C1 segment of cervical spinal cord (tissue), 14 donors: ENCODE measurements at places on chromosomes 12 and 14.

DNA sequence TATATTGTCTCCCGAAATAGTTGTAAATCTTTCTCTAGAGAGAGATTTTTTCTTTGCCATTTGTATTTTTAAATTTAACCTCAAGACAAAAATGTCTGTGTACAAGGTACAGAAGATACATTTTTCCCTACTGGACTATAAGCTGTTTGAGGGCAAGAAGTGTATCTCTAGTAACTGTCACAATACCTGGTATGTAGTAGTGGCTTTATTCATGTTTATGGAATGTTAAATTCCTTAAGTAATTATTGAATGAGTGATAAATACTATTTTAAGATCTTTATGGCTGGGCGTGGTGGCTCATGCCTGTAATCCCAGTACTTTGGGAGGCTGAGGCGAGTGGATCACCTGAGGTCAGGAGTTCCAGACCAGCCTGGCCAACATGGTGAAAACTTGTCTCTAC is 24.4 kb upstream of the CDK17 start:
- no peak for DNase-seq

- peak; percentile 67 for DNase-seq
These were observed 415.4 kb downstream of the ZFP36L1 start for GRCh38 chr14:68377459-68377858.

DNA sequence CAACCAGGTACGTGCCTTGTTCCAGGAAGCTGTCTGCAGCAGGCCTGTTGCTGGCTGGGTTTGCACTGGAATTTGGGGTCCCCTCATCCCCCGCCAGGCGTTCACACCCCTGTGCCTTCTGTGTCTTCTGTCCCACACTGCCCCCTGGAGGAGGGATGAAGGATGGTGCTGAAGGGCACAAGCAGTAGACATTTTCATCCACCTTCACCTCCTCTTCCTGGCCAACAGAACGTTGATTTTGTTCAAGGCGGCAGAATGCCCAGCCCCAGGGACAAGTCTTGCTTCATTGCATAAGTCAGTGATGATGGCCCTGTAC is 122.1 kb downstream of the CALM1 start:
- no peak for DNase-seq

- no peak for DNase-seq
These were observed 42.0 kb upstream of the ETV6 start for GRCh38 chr12:11607313-11608081.

DNA sequence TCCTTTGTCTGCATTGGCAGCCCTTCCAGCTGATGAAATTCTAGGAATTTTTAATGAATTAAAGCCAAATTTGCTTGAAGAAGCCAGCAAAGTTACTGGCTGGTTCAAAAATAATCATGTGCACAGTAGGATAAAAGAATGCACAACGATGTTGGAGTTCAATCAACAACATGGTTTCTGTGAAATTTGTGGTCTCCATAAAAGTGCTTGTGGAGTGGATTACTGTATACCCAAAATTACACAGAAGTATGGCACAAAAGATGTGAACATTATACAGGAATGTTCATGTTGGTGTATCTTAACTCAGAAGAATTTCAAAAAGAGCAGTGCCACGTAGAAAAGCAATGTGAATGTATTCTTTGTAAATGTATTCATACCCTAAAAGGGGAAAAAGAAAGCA is 105.0 kb upstream of the METAP2 start:
- DNase-seq, result no peak

DNA sequence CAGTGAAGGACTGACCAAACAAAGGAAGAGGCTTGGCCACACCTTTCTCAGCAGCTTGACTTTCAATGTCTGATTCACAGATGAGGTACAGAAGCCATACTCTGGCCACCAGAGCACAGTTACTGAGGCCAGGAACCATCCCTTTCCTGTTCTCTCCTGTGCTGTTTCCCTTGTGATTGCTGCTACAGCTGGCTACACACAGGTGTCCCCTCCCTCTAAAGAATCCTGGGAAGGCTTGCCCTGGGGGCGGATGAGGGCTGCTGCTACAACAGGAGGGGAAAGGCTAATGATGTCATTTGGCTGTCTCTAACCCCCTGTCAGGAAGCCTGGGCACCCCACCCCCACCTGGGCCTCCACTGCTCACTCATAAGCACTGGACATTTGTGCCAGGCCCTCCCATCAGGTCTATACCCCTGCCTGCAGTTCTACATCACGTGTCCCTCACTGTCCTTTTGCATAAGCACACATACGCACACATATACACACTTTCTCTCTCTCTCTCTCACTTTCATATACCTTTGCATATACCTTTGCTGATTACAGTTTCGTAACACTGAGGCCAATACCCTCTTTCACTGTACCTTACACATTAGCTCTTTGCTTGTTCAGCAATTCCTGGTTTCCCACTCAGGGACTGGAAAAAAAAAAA is 41.4 kb downstream of the PRPF40B start:
- no peak for DNase-seq

GRCh38 chr12:126545411-126545810 is 1480.2 kb downstream of the AACS start:
- no peak for DNase-seq

DNA sequence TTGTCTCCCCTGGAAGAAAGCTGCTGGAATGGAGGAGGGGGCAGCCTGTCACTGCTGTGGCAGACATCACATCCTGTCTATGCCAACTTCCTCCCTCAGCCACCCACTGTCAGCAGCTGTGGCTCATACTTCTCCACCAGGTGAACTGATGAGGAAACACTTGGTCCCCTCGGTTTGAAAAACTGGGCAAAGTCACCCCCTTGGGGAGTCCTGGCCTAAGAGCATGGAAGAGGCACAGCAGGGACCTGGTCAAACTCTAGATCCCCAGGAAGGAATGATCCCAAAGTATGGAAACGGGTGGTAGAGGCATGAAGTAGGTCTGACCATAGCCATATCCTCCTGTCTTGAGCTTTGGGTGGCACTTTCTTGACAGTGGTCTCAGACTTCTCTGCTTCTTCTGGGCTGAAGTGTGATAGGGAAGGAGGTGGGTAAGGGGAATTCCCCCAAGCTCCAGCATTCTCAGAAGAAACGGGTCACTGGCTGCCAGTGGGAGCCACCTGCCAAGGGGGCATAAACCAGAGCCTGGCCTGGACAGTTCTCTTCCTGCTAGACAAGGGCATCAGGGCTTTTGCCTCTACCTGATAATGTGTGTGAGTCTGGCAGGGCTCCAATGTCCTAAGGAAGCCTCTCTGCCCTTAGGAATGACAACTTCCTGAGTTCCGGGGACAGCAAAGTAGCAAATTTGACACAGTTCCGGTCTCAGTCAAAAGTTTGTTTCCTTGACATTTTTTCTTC is 36.0 kb downstream of the FMNL3 start:
- DNase-seq, result no peak

DNA sequence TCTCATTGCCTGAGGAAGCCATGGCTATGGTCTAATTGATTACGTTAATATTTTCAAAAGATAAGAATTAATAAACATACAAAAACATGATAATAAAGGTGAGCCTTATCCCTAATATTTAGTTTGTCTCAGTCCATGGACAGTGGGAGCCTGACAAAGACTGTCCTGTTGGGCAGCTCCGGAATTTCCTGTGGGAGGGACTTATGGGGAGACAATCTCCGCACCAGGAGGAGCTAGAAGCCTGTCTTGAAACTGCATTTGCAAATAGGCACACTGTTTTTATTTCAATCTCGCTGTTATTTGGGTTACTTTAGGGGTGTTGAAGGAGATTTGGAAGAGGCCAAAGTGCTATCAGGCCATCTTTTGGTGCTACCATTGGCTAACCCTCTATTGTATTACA is 50.8 kb upstream of the ZDHHC17 start:
- DNase-seq, result no peak

GRCh38 chr14:78611796-78612571 is 441.8 kb downstream of the NRXN3 start:
- no peak for DNase-seq

GRCh38 chr14:100755649-100756048 is 29.0 kb downstream of the DLK1 start:
- no peak for DNase-seq

DNA sequence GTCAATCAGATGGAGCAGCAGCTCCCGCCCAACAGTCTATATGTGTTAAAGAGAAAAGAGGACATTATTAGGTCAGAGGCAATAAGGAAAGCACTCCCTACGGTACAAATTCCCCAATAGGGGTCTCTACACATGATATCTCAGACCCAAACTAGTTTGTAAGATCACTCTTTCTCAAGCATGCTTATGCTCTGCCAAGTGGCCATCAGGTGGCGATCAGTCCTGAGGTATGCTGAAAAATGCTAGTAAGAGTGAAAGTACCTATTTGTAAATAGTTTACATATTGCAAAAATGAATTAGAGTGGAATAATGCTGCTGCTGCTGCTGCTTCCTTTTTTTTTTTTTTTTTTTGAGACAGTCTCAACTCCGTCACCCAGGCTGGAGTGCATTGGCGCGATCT is 61.0 kb downstream of the CPM start:
- no peak for DNase-seq

DNA sequence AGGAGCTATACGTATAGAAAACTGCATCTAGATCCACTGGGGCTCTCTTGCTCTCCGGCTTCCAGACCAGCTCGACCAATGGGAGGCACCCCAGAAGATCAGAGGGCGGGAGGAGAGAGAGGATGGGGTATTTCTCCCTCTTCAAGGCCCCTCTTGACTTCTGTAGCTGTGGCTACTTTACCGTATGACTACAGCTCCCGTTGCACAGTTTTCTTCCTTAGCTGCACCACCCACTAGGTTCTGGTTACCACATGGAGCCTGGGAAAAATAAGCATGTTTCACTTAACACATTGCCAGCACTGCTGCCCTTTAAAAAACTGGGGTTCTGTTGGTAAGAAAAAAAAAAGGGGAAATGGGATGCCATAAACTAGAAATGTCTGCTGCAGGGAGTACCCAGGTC is 214.4 kb downstream of the TBX5 start:
- DNase-seq, result no peak

DNA sequence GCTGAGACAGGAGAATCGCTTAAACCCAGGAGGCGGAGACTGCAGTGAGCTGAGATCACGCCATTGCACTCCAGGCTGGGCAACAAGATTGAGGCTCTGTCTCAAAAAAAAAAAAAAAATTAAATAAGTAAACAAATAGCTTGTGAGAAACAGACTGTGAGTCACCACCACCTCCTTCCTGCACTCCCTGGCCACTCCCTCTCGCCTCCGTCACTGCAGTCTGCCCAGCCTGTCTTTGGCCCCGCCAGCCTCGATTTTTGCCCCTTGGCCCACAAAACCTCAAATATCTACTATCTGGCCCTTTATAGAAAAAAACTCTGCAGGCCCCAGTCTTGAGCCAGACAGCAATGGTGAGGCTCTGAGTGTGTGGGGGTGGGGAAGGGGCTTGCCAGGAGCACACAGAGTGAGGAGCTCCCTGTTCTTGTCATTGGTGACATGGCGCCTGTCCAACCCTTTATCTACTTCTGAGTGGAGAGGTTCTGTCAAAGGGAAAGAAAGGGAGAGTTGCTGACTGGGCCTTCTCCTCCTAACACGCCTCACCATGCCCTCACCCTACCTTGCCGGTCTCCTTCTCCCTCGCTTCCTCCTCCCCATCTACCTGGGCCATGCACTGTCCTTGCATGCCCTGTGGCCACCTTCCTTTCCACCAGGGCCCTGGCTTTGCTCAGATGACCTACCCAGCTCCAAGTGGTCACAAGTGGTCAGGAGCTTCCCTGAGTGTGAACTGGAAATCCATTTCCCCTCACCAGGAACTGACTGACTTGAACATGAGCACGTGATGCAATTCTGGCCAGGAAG is 22.1 kb downstream of the LGMN start:
- DNase-seq, result no peak

- no peak for DNase-seq
These were observed 15.0 kb downstream of the G2E3 start for GRCh38 chr14:30573966-30574365.

DNA sequence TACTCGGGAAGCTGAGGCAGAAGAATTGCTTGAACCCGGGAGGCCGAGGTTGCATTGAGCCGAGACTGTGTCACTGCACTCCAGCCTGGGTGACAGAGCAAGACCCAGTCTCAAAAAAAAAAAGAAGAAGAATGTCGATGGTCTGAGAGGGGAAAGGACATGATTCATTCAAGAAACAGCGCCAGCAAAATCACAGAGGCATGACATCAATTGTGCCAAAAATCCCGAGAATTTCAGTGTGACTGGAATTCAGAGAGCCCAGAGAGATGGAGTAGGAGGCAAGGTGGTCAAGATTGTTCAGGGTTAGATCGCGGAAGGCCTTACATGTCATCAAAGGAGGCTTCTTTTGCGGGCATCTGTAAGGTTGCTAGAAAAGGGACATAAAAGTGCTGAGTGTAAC is 483.3 kb downstream of the VRK1 start:
- DNase-seq, result no peak

DNA sequence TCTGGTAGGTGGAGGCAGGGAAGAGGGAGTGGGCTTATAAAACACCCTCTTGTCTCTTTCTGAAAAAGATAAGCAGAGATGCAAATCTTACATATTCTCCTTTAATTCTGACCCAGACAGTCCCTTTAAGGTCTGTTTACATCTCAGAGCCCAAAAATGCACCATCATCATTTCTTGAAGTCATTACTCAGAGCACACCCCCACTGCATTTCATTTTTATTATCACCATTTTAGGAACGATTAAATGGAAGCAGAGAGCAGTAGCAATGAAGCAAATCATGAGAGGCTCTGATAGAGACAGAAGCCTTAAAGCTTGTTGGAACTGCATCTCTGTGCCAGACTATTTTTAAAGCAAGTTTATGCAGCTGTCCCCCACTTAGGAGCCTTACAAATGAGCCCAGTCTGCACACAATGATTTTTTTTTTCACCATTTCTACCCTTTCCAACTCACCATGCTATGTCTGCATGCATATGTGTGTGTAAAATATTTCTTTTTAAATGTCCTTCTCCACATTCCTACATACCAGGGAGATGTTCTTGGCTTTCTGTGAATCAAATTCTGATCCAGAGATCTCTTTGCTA is 311.0 kb downstream of the GRIN2B start:
- DNase-seq, result no peak

DNA sequence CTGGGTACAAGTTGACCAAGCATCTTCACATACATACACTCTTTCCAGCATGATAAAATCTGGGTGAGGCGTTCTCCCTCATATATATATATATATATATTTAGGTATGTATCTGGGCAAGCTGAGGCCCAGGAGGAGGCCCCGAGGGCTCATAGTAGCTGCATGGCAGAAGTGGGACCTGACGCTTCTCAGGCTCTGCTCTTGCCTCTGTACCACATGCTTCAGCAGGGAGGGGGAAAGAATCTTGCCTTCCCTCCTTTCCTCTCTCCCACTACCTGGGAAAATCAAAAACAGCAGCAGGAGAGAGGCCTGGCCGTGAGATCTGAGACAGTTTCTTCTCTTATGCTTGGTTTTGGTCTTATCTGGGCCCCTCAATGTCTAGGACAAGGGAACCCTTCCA is 9.2 kb downstream of the PPP1R1A start:
- no peak for DNase-seq

DNA sequence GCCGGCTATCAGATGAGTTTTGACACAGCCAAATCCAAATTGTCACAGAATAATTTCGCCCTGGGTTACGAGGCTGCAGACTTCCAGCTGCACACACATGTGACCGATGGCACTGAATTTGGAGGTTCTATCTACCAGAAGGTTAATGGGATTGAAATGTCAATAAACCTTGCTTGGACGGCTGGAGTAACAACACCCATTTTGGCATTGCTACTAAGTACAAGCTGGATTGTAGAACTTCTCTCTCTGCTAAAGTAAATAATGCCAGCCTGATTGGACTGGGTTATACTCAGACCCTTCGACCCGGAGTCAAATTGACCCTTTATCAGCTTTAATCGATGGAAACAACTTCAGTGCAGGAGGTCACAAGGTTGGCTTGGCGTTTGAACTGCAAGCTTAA is 100.2 kb upstream of the EVL start:
- DNase-seq, result no peak
